CD4-positive, alpha-beta T cell treated with Interleukin-1 beta for 1 hour (primary cell): ENCODE measurements at places on chromosomes 5 and 9.

DNA sequence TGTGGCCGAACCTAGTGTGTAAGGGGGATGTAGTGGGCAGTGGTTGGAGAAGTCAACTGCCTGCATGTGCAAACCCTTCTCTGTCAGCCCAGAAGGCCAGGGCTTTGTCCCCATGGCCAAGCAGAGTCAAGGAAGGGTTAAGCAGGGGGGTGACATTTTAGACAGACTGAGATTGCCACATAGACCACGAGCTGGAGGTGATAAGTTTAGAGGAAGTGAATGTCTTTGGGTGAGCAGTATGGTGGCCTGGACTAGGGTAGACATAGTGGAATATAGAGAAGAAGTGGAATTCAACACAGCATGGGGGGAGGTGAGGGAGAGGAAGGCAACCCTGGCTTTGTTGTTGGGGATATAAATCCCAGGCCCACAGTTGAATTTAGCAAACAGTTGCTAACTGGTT lies 38.7 kb upstream of the CDKN2AIPNL start:
- DNase-seq = no peak

- no peak for DNase-seq
These were observed 47.5 kb downstream of the RAPGEF6 start for GRCh38 chr5:131587541-131587940.

- DNase-seq = peak; percentile 94
These were observed at the start of gene ZNF346 for GRCh38 chr5:177022386-177023302. Gene ZNF346 (plus strand): TSS chr5:177022696. CDS start chr5:177022739, 43 bp downstream.

DNA sequence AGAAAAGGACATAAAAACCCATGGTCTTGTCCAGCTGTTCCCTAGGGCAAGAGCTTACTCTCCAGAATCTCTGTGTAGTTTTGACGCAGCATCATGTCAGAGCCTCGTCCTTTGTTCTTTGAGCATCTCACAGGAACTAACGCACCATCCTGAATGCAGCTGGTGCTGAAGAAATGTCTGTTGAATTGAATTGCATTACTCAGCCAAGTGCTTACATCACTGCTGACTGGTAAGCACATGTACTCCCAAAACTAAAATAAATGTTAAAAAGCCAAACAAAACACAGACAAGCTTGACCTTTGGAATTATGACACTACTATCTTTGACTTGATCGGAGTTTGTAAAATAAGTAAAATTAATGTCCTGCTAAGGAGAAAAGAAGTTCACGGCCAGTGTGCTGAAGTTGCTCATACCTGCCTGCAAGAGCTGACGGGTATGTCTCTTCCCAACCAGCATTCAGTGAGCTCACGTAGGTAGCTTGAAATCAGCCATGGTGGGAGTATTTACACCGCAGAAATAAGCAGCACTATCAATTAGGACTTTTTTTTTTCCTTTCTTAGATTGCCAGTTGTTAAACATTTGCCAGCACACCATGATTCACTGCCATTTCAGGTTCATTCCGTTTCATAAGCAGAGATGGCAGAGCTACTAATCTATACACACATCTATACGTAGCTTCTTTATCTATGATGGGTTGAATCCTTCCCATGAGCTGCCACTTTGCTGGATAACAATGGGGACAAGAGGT lies 310.6 kb upstream of the MSX2 start:
- DNase-seq = no peak

- no peak for DNase-seq
These were observed 56.4 kb downstream of the BHMT start for GRCh38 chr5:79168031-79168430.

- no peak for DNase-seq
These were observed 292.4 kb downstream of the TRIM32 start for GRCh38 chr9:116979456-116979855.

GRCh38 chr5:100519075-100519474 lies 16.1 kb upstream of the FAM174A start:
- DNase-seq = no peak

- DNase-seq = peak; percentile 87
These were observed 12.8 kb upstream of the NDFIP1 start for GRCh38 chr5:142095651-142096330.

DNA sequence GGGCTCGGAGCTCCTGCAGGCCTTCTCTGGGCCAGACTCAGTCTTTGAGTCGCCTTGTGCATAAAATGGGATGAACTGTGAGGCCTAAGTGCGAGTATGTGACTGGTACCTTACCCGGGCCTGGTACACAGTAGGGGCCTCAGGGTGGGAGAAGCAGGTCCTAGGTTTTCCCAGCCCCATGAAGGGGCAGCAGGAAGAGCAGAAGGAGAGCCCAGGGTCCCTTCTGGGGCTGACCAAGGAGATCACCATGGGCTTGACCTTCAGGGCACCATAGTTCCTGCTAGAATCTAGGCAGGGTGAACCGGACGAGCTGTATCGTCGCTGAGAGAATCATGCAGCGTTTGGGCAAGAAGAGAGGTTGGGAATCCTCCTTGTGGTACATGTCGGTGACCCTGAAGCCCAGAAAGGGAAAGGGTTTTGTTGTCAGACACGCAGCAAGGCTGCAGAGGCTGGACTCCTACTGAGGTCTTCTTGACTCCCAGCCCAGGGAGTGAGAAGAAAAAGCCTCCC lies 373 bp upstream of the PHYKPL start:
- no peak for DNase-seq

- no peak for DNase-seq
These were observed 186.2 kb downstream of the DRD1 start for GRCh38 chr5:175257847-175258194.

DNA sequence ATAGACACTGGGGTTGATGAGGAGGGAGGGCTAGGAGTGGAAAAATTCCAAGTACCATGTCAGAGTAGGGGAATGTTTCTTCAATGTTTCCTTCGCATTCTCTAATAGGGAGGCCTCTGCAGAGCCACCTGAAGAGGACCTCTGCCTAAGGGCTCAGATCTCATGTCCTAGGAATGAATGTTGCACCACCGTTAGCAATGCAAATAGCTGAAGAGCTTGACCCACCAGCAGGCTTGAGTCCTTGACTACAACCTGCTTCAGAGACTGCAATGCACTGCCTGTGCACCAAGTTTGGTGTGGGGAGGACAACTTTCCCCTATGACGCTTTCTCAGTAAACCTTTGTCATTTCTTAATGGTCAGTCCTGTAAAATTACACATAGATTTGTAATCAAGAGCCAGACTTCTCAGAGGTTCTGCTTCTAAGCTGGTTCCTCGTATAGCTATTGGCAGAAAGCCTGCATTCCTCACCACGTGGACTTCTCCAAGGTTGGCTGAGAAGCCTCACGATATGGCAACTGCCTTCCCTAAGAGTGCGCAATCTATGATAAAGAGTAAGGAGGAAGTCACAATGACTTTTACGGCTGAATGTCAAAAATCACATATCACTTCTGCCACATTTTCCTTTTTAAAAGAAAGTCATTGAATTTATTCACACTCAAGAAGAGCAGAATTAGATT lies 600.7 kb upstream of the PTGER4 start:
- DNase-seq = no peak

- DNase-seq = no peak
These were observed 68.3 kb downstream of the COX7C start for GRCh38 chr5:86686046-86686445.

- DNase-seq = no peak
These were observed 274.3 kb downstream of the CDH18 start for GRCh38 chr5:19713740-19714139.

- DNase-seq = no peak
These were observed 75.4 kb upstream of the ARAP3 start for GRCh38 chr5:141757402-141757801.

DNA sequence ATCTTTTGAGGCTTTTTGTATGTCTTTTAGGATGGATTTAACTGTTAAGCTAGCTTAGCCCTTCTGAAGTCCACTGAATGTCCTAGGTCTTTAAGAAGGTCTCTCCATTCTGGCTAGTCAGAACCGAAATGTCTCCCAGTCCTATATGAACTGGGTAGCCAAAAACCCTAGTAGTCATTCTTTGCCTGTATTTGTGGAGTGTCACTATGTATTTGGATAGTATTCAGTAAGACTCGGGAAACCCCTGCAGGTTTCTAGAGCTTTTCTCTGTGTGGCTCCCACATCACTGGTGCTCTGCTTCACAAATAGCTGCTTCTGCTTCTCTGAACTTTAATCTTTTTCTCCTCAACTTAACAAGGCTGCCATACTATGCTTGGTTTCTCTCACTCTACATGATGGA lies 68.0 kb downstream of the RIC1 start:
- DNase-seq = no peak

GRCh38 chr9:104982543-104982942 lies 54.6 kb upstream of the ABCA1 start:
- DNase-seq = no peak

DNA sequence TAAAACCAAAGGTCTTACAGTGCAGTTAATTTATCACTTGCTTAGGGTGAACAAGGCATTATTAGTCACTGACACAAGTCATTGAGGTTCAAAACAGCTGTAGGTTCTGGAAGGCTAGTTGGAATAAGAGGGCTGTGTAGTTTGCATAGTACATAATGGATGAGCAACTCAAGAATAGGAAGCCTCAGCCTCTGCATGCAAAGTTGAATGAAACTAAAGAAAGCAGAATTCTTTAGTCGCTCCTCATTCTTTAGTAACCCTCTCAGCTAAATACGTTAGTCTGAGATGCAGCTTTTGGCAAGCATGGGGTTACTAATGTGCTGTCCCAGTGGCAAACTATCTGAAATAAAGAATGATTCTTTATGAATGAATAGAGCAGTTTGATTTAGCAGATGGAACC lies 74.2 kb downstream of the ADGRV1 start:
- no peak for DNase-seq
